Vagina (tissue), 2 donors: ENCODE measurements at places on chromosomes 12 and 14. TPM values are rescaled to one million over a fixed set of nuclear protein-coding genes. Genes with fewer than 3 reads are reported as not detected.

DNA sequence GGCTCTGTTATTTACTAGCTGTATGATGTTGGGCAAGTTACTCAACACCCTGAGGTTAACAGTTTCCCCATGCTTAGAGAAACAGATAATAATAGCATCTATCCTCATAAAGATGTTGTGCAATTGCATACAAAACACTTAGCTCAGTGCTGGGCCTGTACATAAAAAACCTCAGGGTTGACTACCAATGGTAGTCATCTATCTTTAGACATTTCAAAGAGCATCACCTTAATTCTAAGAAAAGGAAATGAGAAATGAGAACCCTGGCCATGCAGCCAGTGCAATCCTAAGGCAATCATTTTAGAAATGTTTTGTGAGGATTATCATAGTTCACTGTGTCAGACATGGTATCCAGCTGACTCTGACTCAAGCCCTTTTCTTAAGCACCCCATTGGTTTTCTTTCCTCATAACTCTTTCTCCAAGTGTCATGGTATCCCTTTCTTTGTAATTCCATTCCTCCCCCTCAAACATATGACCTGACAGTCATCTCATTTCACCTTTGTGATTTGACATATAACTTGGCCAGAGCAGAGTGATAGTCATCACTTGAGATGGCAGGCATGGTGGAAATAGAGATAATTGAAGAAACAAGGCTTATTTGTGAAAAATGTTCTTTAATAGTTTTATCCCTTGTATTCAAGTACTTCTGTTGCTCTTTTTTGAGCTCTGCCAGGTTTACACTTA lies 29.5 kb upstream of the OSBPL8 start:
- no peak for DNase-seq

DNA sequence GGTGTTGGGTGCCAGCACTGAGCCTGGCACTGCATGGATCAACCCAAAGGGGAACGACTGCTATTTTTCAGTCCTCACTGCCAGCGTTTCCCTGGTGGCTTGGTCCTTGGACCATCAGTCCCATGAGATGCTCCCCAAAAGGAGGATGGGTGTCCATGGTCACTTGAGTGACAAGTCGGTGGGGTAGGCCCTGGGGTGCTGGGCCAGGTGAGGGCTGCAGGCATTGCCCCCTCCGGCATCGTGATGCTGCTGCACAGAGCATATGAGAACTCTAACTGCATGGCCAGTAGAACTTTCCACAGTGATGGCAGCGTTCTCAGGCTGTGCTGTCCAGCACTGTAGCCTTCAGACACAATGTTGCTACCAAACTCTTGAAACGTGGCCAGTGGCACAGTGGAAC lies 16.2 kb downstream of the SETD1B start:
- DNase-seq: no peak

DNA sequence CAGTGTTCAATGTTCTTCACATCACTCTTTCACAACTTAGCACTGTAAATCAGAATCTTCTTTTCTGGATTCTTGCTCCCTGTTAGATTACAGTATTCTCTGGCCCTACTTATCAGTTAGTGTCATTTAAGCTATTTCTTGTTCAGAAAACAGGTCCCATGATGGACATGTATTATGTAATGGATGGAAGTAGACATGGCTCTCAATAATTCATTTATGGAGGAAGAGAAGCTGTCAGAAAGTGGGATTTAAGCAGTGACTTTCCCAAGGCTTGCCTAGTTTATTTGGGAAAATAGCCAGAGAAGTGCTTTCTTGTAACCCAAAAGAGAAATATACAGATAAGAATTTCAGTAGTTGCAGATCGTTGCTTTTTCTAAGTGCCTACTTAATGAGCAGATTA lies 1.6 kb downstream of the ERC1 start:
- DNase-seq: no peak

DNA sequence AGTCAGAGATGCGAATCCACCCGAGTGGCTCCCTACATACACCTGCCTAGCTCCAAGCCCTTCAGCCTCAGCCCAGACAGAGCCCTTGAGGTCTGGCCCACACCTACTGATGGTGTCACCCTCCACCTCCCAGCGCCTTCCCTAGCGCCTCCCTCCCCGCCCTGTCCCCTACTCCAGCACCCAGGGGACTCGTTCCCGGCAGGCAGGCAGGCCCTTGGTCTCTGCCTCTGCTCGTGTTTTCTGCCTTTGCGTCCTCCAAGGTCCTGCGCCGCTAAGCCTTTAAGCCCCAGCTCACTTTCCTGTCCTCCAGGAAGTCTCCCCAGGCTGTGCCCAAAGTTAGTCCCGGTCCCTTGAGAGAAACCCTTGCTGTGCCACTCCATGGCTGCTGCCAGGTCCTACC lies 12.7 kb downstream of the INF2 start:
- DNase-seq: no peak

GRCh38 chr14:53742233-53742620 lies 214.4 kb downstream of the BMP4 start:
- no peak for DNase-seq

GRCh38 chr12:77813558-77813957 lies 17.1 kb upstream of the NAV3 start:
- DNase-seq: no peak

DNA sequence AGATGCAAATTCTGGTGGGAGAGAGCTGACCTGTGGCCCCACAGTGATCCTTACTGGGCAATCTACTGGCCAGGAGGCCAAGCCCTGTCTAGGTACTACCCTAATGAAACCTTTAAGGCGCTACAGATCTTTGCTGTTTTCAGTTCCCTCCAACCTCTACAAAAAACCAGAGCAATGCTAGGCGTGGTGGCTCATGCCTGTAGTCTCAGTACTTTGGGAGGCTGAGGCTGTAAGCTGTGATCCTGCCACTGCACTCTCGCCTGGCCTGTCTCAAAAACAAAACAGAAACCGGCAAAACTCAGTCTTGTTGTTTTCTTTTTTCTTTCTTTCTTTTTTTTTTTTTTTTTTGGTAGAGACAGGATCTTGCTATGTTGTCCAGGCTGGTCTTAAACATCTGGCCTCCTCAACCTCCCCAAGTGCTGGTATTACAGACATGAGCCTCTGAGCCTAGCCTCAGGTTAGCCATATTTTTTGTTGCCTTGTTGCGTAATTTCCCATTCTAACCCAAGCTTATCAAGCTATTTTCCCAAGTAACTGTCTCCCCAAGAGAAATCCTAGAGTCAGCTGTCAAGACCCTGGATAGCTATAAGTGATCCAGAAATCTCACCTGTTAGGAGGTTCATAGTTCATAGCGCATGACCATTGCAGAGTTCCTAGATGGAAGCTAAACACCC lies 2.8 kb downstream of the ETFBKMT start:
- no peak for DNase-seq

- DNase-seq: no peak
These were observed 159.1 kb downstream of the ADGRD1 start for GRCh38 chr12:131112700-131113290.

GRCh38 chr12:18242380-18243089 lies 18.8 kb upstream of the PIK3C2G start:
- DNase-seq: no peak

DNA sequence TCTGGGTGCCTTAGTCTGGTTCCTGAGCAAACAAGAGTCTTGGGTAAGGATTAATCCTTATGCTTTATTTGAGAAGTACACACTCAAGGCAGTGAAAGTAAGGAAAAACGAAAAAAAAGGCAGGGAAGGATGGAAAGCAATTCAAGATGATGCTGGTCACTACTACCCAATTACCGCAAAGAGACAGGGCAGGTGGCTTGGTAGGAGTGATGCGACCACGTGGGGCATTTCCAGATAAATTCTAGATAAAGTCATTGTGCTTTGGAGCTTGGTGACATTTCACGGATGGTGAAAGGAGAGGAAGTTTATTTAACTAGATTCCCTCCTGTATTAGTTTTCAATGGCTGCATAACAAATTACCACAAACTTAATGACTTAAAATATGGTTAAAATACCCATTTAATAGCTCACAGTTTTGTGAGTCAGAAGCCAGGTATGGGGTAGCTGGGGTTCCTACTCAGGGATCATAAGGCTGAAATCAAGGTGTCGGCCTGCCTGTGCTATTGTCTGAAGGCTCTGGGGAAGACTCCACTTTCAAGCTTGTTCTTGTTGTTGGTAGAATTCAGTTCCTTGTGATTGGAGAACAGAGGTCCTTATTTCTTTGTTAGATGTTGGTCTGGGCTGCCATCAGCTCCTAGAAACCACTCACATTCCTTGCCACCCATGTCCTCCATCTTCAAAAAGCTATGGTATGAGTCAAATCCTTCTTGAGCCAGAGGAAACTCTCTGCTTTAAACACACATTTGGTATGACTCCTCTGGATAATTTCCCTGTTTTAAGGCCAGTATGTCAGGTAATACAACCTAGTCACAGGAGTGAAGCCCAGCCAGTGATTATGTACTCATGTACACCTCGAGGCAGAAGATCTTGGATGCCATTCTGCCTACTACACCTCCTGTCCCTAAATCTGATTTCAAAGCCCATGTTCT lies 5.6 kb upstream of the HMGA2 start:
- no peak for DNase-seq

GRCh38 chr12:6204533-6205143 lies 4.4 kb downstream of the CD9 start:
- DNase-seq: no peak

The HCAR3 gene
- total RNA-seq: 0.74 TPM

The MAP1LC3B2 gene
- total RNA-seq: not detected

The FITM1 gene
- total RNA-seq: not detected

The PKP2 gene
- 16.2 TPM for total RNA-seq

The TROAP gene
- 4.9 TPM for total RNA-seq

The NRIP2 gene
- 1.2 TPM for total RNA-seq

The TMEM229B gene
- 9.8 TPM for total RNA-seq
